ENCODE measurements at places on chromosomes 11 and 22. TPM values are rescaled to one million over a fixed set of nuclear protein-coding genes. Genes with fewer than 3 reads are reported as not detected.

Gene MADD
- total RNA-seq = 15.7 TPM

Gene CSKMT
- 4.7 TPM for total RNA-seq

Gene NEU3
- total RNA-seq = 19.8 TPM

Gene OR8B2
- total RNA-seq = not detected

Gene TRPC6
- total RNA-seq = 25.6 TPM

Gene ROBO4
- total RNA-seq = 14.1 TPM

Gene CRYBB3
- not detected for total RNA-seq

Gene ARFGAP3
- 32.9 TPM for total RNA-seq

Gene PLEKHB1
- total RNA-seq = 1.0 TPM

Gene PGA5
- total RNA-seq = not detected

Gene OLFML1
- 29.2 TPM for total RNA-seq

Gene IL17REL
- total RNA-seq = not detected

Gene MMP8
- total RNA-seq = 1.6 TPM

Gene CCDC73
- not detected for total RNA-seq

Gene CRACR2B
- total RNA-seq = 5.7 TPM

Gene CARNS1
- 17.2 TPM for total RNA-seq

Gene CRYBA4
- total RNA-seq = not detected

Gene VSIG2
- total RNA-seq = not detected

Gene P2RY6
- 2.1 TPM for total RNA-seq

Gene OR51A4
- not detected for total RNA-seq

All from skeletal muscle tissue (tissue), 5 donors.